ENCODE measurements at places on chromosomes 3 and 15.

- no peak for DNase-seq
Measured at GRCh38 chr3:157051055-157051454, 108.9 kb downstream of the CCNL1 start.

DNA sequence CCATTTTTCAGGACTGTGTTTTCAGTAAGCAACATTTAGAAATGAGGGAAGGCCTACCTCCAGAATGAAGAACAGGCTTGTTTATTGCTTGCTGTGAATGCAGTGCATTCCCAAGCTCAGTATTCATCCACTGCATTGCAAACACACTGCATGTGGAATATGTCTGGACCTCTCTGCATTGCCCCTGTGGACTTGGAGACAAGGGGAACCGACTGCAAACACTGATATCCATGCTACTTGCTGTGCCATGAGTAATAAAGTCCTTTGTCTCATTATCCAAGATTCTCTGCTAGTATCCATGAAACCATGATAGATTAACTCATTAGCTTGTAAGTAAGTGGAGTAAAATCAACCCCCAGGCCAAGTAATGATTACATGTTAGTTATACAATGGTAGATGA, 301.2 kb upstream of the NR2E3 start:
- DNase-seq = no peak

GRCh38 chr3:149971403-149972075, 844 bp upstream of the PFN2 start:
- peak; percentile 6 for DNase-seq

- no peak for DNase-seq
Measured at GRCh38 chr3:32026593-32026992, 45.0 kb downstream of the ZNF860 start.

- DNase-seq = no peak
Measured at GRCh38 chr15:79408041-79408440, 24.1 kb upstream of the MINAR1 start.

- no peak for DNase-seq
Measured at GRCh38 chr3:16249336-16249735, 15.4 kb downstream of the DPH3 start.

DNA sequence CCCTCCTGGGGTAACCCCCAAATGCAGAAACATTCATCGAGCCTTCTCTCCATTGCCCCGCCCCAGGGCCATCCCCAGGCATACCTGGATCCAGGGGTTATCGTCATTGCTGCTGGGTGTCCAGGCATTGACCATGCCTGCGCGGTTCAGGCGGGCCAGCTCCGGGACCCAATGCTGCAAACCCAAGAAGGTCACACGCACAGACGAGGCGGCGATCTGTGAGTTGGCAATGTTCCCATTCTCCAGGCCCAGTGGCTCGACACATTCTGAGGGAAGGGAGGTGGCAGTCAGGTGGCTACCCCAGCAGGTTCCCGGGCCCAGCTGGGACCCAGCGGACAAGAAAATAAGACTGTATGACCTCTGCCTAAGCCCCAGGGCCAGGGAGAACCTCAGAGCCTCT, 6.1 kb downstream of the MFGE8 start:
- no peak for DNase-seq

GRCh38 chr15:88932271-88932874, 19.2 kb upstream of the MFGE8 start:
- no peak for DNase-seq

DNA sequence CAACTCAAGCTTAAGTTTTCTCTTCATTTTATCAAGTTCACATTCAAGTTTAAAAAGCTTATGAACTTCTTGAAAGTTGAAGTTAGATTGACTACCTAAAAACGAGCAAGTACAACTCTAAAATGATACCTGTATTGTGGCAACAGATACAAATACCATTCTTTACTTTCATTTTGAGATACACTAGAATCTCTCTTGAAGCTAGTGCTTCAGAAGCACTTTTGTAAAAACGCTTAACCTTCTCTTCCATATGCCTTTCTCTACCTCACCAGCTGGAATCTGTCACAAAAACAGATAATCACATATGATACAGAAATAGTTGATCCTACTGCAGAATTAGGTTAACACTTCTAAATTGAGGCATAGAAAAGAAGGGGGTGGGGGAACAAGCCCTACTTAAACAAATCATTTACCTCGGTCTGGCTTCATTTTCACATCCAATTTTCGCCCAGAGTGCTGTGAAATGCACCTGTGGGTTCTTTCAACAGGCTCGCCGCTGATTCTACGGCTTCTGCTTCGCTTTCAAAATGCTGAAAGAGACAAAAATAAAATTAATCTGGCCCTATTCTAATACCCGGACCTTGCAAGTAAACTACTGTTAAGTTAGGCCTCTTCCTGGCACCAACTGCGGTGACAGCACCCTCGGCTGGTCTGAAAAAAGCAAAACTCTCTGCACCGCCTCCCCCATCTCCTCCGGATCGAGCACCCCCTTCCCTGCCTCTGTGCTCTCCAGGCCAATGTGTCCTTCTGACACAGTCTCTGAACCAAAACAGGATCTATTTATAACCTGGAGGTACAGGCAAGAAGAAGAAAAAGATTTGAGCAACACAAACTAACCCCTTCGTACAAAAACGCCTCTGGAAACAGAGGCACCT, 1.4 kb downstream of the ATOSA start:
- DNase-seq = peak; percentile 40

DNA sequence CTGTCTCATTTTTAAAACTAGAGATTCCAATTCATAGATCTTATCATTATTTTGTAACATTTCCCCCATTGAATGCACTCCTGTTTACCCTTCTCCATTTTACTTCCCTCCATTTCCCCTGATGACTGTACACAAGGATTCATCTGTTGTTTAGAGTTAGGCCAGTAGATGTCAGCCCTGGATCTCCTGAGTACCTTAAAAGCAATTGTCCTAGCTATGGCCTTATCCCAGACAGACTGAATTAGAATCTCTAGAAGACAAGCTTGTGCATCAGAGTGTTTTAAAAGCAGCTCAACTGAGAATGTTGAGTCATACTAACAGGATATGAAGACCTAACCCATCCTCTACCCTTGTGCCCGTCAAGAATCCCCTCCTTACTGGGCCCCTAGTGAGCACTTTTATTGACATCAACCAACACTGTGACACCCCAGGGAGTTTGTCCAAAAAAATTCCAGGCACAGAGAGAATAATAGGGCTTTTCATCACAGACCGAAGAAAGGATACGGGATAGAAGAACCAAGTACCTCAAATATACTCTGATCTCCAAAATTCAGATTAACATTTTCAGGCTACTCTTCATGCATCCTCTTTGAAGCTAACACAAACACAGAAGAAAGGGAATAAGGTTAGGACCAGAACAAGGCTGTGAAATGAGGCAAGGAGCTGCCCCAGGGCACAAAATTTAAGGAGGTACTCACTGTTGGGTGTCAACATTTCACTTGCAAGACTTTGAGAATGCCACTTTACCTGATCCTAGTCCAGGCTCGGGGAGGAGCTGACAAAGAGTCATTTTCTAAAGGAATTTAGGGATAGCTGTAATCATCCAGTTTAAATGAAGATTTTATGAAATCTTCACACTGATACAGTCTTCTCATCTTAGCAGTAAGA, 17.1 kb downstream of the ZBED2 start:
- DNase-seq = no peak

DNA sequence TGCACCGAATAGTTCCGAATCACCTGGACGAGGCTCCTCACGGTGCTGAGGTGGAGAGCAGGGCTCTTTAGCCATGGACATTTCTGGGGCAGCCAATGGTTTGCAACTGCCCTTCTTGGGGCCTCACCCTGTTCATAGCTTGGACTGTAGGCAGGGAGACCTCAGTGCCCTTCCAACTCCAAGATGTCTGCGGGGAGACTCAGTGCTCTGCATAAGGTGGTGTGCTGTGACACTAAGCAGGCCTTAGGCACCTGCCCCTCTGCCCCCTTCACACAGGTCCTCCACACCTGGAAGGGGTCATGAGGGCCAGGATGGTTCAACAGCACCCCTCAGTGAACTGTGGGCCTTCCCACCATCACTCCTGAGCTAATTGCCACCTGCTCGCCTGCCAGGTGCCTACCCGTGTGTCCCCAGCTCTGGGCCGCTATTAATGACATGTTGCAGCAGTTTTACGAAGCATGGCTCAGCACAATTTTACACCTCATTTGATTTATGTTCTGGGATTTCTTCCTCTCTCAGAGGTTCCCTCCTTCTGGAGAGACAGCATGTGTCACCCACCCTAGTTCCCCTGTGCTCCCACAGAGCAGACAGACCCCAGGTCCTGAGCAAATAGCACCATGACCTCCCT, 101.2 kb upstream of the SMAD3 start:
- no peak for DNase-seq

GRCh38 chr15:31262901-31263671, 63.5 kb upstream of the KLF13 start:
- DNase-seq = no peak

- DNase-seq = peak; percentile 30
Measured at GRCh38 chr3:124887177-124887931, at the start of gene ITGB5. Gene ITGB5 (minus strand): TSS chr3:124887365. CDS start chr3:124887000, 365 bp downstream.

GRCh38 chr3:133979553-133979952, 50.2 kb downstream of the SLCO2A1 start:
- DNase-seq = no peak

DNA sequence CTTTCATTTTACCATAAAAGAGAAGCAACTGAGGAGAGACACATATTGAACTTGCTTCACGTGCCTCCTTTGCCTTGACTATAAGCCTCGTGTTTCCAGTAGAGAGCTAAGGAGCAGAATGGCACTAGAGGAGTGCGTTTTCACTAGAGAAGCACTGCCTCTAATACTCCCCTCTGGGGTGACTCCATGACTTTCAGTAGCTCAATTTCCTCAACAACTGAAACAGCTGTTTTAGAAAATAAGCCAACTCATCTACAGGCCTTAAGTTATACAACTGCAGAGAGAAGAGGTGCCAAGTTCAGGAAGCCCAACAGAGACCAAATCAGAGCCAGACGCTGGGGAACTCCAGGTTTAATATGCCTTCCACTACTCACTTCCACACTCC, 1.9 kb downstream of the UBP1 start:
- no peak for DNase-seq

- DNase-seq = peak; percentile 48
Measured at GRCh38 chr15:72785432-72785831, 1.9 kb upstream of the ADPGK start.

DNA sequence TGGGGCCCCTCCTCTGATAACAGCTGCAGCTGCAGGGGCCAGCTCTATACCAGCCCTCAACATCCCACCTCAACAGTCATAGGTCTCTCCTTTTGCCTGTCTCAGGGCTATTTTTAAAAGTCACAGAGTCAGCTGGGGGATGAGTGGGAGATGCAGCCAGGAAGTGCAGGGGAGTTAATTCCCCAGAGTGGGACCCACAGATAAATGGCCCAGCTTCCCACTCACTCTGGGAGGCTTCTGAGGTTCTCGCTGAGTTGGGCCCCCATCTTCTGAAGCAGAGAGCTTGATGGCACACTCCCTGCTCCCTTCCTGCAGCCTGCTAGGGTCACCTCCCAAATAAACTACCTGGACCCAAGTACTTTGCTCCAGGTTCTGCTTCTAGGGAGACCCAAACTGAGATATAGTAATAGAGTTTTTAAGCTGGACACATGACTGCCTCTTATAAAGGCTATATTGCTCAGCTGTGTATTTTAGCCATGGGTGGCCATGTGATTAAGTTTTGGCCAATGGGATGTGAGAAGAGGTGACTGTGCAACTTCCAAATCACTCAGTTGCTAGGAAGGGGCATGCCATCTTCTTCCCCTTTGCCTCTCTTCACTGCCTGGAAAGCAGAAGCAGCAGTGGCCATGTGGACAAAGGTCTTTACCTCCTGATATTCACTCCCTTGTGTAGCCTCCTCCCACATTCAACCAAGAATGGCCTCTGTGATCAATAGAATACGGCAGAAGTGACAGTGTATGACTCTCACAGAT, 15.5 kb upstream of the VIPR1 start:
- no peak for DNase-seq

All from activated T-cell treated with anti-CD3 and anti-CD28 coated beads for 48 hours (primary cell).